ENCODE measurements at places on chromosomes 3 and 15.

GRCh38 chr3:47273564-47273963 lies 9.0 kb downstream of the KIF9 start:
- no peak for DNase-seq

DNA sequence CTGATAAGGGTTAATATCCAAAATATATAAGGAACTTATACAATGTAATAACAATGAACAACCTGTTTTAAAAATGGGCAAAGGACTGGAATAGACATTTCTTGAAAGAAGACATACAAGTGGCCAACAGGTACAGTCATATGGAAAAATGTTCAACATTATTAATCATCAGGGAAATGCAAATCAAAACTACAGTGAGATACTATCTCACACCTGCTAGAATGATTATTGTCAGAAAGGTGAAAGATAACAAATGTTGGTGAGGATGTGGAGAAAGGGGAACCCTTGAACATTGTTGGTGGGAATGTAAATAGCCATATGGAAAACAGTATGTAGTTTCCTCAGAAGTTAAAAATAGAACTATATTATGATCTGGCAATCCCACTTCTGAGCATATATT lies 20.4 kb downstream of the GOLM2 start:
- DNase-seq = no peak

DNA sequence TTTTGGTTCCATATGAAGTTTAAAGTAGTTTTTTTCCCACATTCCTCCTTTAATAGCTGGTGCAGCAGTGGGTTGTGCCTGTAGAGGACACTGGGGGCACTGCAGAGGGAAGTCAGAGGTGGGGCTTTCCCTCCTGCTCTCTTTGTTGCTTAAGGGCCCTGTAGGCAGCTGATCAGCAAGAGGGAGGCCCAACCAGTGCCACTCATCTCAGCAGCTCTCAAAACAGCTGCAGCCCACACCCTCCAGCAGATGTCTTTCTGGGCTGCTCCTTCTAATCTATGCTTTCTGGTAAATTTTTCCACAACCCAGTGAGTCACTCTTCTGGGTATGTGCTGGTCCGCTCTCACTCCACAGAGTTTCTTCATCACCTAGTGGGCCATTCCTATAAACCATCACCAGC lies 263.8 kb downstream of the FEZF2 start:
- no peak for DNase-seq

DNA sequence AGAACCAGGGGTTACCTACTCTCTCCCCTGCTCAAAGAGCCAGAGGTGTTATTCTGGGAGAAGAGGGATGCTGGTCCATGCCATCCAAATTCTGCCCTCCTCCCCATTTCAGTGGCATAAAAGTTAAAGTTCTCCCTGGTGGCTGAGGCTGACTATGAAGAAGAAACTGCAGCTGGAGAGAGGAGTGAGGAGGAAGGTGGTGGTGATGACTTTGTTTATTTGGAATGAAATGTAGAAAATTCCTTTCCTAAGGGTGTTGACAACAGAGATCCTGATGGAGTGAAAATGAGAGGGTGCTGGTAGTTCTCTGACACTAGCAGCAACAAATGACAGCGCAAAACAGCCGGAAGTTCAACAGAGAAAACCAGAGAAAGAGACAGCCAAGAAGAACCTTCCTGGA lies 100.4 kb downstream of the PCCB start:
- DNase-seq = no peak

- DNase-seq = no peak
Observed at GRCh38 chr3:193704431-193704830, 111.4 kb downstream of the OPA1 start.

- DNase-seq = no peak
Observed at GRCh38 chr3:196695849-196696226, 16.2 kb downstream of the CEP19 start.

DNA sequence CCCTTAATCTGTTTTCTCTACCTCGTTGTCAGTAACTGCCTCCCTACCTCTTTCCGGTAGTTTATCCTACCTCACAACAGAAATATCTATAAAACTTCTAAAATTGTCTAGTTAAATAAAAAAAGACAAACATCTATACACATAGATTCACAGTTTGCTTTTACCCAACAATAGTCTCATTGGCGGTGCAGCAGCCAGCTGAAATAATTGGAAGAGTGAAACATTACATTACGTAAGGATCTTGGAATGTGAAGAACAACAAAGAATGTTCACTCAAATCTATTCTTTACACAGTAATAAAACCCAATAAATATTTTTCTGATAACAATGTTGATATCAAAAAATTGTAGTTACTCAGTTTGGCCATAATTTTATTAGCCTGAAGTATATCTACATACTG lies 115.5 kb upstream of the ARPP21 start:
- no peak for DNase-seq

GRCh38 chr3:157533298-157534070 lies 30.3 kb upstream of the VEPH1 start:
- DNase-seq = no peak

- DNase-seq = no peak
Observed at GRCh38 chr3:37024092-37024491, 30.8 kb downstream of the MLH1 start.

- no peak for DNase-seq
Observed at GRCh38 chr15:42504631-42505030, 9.2 kb downstream of the SNAP23 start.

- no peak for DNase-seq
Observed at GRCh38 chr3:9183811-9184460, 65.5 kb downstream of the SRGAP3 start.

Measured in stimulated activated CD4-positive, alpha-beta T cell treated with anti-CD3 and anti-CD28 coated beads, Interleukin-1b, Interleukin-23, amount 100 ng/mL, for 24 hours (primary cell).